Activated CD8-positive, alpha-beta memory T cell treated with anti-CD3 and anti-CD28 coated beads for 24 hours (primary cell): ENCODE measurements at places on chromosomes 13 and 19.
A peak's percentile ranks its signal among the peaks of the same experiment; 100 is the strongest.

DNA sequence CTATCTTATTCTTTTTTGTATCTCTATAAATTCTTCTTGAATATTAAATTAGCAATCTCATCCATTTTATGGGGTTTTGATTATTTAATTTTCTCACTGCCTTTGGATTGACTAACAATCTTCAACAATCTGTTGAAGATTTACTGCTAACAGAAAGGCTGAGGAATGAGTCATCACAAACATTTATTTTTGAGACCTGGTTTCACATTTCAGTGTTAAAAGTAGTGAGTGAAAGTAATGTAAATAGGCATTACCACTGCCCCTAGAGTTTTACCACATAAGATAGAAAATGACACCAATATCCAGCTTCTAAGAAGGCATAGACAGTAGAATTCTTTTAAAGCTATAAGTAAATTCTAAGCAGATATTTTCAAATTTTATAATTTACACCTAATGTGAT lies 472.8 kb downstream of the OLFM4 start:
- no peak for DNase-seq

DNA sequence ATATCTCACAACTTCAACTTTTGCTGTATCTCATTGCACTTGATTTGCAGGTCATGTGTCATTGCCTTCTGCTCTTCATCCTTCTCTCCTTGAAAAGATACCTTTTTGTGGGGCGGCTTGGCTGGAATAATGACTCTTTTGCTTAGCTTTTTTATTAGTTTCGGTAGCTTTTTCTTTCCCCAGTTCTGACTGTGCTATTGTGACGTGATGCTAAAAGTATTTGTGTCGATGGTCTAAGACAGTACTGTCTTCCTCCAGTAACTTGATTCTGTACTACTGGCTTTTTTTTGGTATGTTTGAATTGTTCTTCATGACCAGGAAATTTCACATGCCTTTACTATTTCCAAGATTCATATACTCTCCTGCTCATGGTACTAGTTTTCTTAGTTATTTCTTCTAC lies 63.1 kb downstream of the SLITRK1 start:
- DNase-seq: no peak

GRCh38 chr13:98847780-98848179 lies 95.3 kb upstream of the SLC15A1 start:
- DNase-seq: no peak

DNA sequence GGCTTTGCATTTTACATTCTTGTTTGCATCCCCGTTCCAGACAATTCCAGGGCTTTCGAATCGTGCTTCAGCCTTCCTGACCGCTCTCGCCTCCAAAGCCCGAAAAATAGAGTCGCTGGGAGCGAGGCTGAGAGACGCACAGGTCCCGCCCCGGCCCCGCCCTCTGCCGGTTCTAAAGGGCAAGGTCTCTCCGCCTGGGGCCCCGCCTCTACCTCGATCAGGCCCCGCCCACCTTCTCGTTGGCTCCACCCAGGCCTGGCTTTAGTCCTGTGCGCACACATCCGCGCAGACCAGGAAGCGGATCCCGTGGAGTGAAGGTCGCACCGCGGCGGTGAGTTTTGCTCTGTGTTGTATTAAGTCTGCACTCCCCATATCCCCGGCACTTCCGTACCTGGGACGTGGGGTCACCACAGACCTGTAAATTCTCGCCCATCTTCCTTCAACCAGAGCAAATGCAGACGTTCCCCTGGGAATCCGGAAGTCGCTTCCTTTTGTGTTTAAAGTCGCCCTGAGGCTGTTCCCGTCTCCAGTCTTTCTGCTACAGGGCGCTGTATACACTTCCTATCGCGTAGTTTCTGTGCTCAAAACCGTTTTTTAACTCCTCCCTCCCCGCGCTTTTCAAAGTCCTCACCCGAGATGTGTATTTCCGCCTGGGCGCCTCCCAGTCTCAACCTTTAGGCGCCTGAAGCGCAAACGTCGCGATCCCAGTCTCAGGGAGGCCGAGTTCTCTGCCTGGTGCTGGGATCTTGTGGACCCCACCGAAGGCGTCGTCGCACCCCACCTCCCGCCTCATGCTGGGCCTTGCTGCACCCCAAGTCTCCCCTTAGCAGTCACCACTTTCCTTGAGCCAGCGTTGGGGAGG lies at the start of gene ZNF701:
ZNF701 (plus strand) TSS at position 288 of the 862 bp plus-strand sequence. CDS start 3,861 bp downstream, outside the sequence.
- DNase-seq: peak; percentile 99

DNA sequence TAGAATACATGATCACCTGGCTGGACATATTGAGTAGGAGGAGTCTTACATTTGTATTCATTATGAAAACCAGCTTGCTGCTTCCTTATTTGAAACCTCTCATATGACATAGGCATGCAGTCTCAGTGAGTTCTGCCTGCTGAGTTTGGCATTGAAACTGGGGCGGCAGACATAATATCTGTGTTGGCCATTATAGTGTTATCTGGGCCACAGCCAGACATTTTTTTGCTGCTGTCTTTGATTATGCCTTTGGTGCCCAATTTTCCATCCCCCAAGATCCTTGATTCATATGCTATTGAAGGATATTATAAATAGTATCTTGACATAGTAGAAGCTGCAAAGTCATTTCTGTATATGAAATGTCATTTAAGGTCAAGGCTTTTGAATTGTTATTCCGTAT lies 15.8 kb downstream of the FREM2 start:
- DNase-seq: no peak

DNA sequence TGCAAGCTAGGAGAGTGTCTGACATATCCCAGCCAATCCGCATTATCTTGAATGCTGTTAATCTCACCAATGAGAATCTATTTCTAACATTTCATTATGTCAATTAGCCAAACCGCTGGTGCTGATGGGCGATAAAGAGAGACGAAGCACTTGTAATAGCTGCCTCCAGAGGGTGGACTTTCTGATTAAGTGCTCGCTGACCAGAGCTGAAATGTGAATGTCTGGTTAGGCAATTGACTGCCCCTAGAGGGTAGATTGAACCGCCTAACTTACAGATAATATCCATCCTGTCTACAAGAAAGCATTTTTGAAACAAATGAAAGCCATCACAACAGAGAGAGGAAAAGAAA lies 552 bp upstream of the GRWD1 start:
- DNase-seq: peak; percentile 69

- no peak for DNase-seq
Measured at GRCh38 chr13:30193279-30194234, 113.8 kb downstream of the KATNAL1 start.

- DNase-seq: peak; percentile 83
Measured at GRCh38 chr19:17841810-17842662, 5.7 kb downstream of the JAK3 start.
